ENCODE measurements at places on chromosomes 2 and 18.

- DNase-seq, result no peak
Observed at GRCh38 chr18:33210575-33211189, 229.8 kb downstream of the CCDC178 start.

GRCh38 chr2:9618410-9618809, 12.4 kb downstream of the YWHAQ start:
- no peak for DNase-seq

DNA sequence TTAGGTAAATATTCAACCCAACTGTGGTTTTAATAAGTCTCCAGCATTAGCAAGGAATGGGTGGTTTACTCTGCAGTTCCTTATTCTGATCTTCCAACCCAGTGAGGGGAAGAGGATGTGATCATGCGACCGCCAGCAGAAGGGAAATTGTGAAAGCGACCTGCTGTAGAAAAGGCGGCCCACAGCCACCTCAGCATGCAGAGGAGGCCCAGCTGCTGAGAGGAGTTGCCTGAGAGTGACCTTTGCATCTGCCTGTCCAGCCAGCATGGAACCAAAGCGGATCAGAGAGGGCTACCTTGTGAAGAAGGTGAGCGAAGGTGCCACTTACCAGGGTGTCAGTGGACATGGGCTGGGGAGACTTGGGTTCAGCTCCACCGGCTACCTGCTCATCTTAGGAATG, at the start of gene PLEK:
Gene PLEK (plus strand): TSS at position 196 of the 400 bp plus-strand sequence. CDS start 70 bp downstream, at position 266.
- DNase-seq, result no peak

DNA sequence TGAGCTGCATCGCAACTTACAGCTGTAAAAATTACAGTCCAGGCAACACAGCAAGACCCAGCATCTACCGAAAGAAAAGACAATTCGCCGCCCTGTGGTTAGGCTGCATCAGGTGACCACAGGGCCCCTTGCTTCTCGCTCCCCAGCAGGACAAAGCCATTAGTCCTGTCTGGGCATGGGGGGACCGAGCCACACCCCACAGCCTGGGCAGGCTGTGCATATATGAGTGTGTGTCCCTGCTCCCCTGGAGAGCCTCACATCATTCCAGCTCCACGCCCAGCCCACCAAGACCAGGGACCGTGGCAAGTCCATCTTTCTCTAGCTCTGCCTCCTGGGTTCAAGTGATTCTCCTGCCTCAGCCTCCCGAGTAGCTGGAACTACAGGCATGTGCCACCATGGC, 33.9 kb downstream of the SNORC start:
- no peak for DNase-seq

GRCh38 chr2:134081238-134081938, 172.5 kb upstream of the MGAT5 start:
- no peak for DNase-seq

DNA sequence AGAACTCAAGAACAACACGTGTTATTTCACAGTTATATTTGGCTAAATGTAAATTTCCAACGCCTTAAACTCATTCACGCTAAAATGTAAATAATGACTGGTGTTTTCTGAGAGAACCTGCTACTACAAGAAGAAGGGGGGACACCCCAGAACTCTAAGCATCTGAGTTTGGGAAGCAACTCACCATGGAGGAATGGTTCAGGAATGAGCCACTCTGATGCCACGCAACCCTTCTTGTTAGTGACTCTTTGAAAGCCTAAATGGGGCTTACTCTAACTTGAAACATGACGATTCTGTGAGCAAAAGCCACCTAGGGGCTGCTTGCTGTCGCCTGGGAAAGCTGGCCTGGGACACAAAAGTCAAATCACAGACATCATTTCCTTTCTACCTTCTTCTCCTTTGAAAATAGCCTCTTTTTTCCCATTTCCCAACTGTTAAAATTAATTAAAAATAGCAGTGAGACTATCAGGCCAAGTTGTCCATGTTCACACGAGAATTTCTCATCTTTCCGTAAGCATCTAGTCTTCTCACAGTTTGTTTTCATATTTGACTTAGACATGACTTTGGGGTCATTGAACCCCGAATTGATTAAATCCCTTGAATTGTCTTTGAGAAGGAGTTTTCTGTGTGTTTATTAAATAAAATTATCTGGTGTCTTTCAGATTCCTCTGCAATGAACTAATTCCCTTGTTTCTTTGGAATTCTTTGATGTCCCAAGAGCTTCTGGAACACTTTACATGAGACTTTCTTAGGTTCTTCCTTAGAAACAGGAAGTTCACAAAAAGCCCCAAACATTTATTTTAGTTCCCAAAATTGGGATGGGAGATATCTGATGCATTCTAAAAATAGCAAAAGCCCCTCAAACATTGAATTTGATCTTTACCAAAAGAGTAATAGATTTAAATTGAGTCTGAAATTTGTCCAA, 75.5 kb upstream of the CABLES1 start:
- DNase-seq, result no peak

GRCh38 chr18:76405280-76405679, 89.8 kb downstream of the ZNF516 start:
- DNase-seq, result no peak

DNA sequence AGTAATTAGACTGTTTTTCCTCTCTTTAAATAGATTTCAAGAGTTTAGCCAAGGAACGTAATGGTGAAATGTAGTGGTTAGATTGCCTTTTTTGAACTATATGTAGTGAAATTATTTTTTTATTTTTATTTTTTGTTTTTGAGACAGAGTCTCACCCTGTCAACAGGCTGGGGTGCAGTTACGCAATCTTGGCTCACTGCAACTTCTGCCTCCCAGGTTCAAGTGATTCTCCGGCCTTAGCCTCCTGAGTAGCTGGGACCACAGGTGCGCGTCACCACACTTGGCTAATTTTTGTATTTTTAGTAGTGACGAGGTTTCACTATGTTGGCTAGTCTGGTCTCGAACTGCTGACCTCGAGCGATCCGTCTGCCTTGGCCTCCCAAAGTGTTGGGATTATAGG, 60.8 kb downstream of the BIRC6 start:
- no peak for DNase-seq

Measured in frontal cortex (tissue), 4 donors.